ENCODE measurements at places on chromosomes 6 and 20. TPM values are rescaled to one million over a fixed set of nuclear protein-coding genes. Genes with fewer than 3 reads are reported as not detected.

Gene TRIM10
- not detected for total RNA-seq

Gene RAB23
- 74.0 TPM for total RNA-seq

- DNase-seq = no peak
- no peak overlapping the region for H3K4me3 ChIP-seq
- no peaks in the 10 kb centered on the region for H3K4me1 ChIP-seq
- H3K27me3 ChIP-seq = no peaks in the 10 kb centered on the region
- no peak overlapping the region for H3K27ac ChIP-seq
Measured at GRCh38 chr6:78253618-78254017, 600.8 kb downstream of the MEI4 start.

DNA sequence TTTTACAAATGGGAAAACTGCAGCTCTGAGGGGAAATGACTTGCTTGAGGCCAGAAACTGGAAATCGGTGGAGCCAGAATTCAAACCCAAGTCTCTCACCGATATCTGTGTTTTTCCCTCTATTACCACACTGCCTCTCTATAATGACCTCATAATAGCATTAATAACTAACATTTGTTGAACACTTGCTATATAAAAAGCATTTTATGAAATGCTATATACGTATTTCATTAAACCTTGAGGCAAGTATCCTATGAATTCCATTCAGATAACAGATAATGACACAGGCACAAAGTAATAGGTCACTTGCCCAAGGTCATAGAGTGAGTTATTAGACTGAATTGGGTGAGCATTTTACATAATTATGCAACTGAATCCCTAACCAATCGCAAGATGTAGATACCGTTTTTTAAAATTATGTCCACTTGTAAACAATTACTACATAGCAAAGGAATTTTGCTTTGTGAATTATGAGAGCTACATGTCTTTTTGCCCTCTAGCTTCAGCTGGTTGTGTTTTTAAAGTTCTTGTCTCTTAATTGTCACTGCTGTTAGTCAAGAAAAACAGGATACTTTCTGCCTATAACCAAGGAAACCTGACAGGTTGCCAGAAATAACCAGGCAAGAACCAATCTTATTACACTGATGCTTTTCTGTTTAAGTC, 4.7 kb downstream of the DSN1 start:
- no peak overlapping the region for H3K27ac ChIP-seq
- H3K4me1 ChIP-seq = peaks cover 20% of the 10 kb centered on the region
- H3K36me3 ChIP-seq = peaks cover 6% of the 10 kb centered on the region
- H3K4me3 ChIP-seq = no peak overlapping the region
- H3K27me3 ChIP-seq = no peaks in the 10 kb centered on the region
